ENCODE measurements at places on chromosomes 3 and 15. TPM values are rescaled to one million over a fixed set of nuclear protein-coding genes. Genes with fewer than 3 reads are reported as not detected.

Gene PIERCE2
- 1.8 TPM for total RNA-seq

Gene PATL2
- 2.2 TPM for total RNA-seq

Gene SH3GL3
- total RNA-seq = not detected

Gene DNAH12
- 0.19 TPM for total RNA-seq

Gene STIMATE
- 20.7 TPM for total RNA-seq

Gene GABRR3
- not detected for total RNA-seq

Gene CLDN1
- 0.46 TPM for total RNA-seq

Gene FETUB
- 0.79 TPM for total RNA-seq

Gene TMEM207
- not detected for total RNA-seq

Gene ALG1L2
- 1.1 TPM for total RNA-seq

Gene TICRR
- 0.10 TPM for total RNA-seq

Gene SIN3A
- total RNA-seq = 47.9 TPM

- DNase-seq = no peak
These were observed 34.8 kb downstream of the EHD4 start for GRCh38 chr15:41937568-41937923.

DNA sequence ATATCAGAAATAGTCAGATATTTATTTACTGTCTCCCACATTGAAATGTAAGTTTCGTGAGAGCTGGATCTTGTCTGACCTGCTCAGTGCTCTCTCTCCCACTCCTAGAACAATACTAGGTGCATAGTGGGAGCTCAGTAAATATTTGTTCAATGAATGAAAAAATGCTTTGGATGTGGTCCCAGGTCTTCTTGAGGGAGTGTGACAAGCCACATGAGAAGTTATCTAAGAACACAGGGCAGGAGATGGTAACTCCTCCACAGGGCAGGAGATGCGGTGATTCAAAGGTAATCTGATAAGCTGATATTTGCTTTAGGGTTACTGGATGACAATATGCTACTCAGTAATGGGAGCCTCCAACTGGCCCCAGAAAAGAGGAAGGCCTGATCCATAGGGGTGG lies 25.8 kb upstream of the PLA2G4E start:
- DNase-seq = no peak

GRCh38 chr3:192608726-192609600 lies 118.4 kb downstream of the FGF12 start:
- no peak for DNase-seq

GRCh38 chr15:58260725-58261267 lies 122.6 kb downstream of the AQP9 start:
- no peak for DNase-seq

DNA sequence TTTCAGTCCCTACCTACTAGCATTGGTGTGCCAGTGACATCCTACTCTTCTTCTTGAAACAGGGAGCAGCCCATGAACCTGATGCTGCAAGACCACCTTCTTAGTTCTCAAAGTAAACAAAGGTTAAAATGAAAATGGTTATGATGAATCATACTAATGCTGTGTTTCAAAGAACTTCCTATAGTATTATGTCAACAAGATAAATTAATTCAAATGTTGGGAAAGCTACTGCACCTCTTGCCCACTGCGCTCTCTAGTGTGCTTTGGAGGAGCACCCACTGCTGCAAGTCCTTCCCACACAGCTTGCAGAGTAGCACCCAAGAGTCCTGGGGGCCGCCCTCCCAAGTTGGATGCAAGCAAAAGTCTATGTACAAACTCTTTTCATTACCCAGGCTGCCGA lies 81.1 kb downstream of the CD200R1L start:
- DNase-seq = no peak

- DNase-seq = no peak
These were observed 45.2 kb downstream of the HOMER2 start for GRCh38 chr15:82907350-82907749.

GRCh38 chr3:18883571-18883970 lies 264.7 kb upstream of the KCNH8 start:
- DNase-seq = no peak

- DNase-seq = no peak
These were observed 137.4 kb downstream of the MBNL1 start for GRCh38 chr3:152405915-152406802.

GRCh38 chr15:32796856-32797255 lies 79.1 kb downstream of the GREM1 start:
- no peak for DNase-seq

- no peak for DNase-seq
These were observed 328.3 kb downstream of the PLCL2 start for GRCh38 chr3:17213102-17213501.

- no peak for DNase-seq
These were observed 170.3 kb upstream of the MITF start for GRCh38 chr3:69568951-69569350.

DNA sequence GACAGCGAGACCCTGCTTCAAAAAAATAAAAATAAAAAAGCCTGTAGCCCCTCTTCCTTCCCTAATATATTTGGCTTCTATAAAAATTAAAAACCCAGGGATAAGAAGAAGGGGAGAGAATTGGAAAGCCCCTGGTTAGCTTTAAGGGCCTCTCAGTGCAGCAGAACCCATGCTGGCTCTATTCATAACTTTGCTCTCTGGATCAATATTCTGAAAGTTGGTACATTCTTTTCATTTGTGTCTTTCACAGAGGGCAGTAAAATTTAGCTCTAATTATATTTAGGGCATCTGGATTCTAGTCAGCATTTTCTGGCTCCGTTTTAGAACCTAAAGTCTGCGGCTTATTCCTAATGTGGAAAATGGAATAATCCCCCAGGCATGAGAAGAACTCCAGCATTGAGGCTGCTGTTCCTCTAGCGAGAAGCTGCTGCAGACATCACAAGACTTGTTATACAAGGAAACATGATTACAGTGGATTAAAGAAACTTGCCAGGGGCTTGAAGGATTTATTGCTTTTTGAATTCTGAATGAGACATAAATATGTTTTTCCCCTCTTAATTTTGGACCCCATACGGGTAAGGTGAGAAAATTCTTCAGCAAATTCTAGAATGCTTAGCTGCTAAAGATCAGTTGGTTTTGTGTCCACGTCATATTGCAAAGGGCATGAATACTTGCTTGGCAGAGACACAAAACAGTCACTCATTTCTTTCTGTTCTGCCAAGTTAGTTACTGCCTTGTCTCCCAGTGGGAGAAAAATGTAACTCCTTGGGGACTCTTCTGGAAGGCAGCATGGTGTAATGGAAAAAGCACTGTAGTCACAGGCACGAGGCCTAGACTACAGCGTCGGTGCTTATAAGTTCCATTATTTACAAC lies 177.7 kb downstream of the VGLL4 start:
- DNase-seq = no peak

DNA sequence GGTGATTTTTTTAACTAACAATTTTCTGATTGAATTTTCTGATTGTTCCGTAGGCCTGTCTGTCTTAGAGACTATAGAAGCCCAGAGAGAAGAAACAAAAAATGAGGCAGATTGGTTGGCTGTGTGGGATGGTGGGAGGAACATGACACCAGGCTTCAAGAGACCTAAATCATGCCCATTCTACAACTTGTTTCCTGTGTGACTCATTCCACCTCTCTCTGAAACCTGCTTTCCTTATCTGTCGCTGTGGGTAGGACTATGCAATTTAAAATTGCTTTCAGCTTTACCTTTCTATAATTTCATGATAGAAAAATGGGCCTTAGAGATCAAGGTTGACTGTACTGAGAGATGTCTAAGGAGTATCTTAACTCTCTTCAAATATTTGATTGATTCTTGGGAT lies 44.5 kb downstream of the OXNAD1 start:
- DNase-seq = no peak

DNA sequence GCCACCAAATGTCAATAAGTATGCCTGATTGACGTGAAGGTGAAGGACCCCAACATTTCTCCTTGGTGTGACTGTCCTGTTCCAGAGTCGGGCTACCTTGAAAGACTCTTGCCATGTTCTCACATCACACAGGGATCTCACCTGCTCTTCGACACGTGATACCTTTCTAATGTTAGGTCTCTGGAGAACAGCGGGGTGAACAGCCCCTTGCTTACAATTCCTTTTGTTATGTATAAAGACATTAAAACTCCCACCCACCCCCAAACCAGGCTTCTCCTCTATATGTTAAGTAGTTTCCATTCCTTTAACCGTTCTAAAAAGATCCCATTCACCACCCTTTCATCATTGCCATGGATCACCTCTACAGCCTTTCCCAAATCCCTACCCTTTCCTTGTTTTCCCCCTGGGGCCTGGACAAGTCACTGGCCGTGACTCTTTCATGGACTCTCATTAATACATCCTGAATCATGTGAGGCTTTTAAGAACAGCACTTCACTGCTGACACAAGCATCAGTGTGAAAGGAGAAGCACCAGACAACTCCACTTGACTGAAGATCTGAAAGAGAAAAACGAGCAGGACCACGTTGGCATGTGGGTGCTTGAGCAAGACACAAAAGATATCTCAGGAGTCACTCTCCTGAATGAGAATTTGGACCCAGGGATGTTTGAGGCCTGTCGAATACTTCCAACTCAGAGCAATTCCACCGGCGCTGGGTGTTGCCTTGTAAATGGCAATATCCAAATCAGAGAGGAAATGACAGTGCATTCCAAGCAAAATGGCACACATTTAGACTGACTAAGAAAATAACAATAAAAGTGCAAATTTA lies 115.0 kb downstream of the FOXP1 start:
- DNase-seq = no peak
